ENCODE measurements at places on chromosomes 1 and 21. TPM values are rescaled to one million over a fixed set of nuclear protein-coding genes. Genes with fewer than 3 reads are reported as not detected.

GRCh38 chr1:51989582-51990477 lies 670 bp downstream of the RAB3B start:
- DNase-seq, result no peak

- no peak for DNase-seq
Measured at GRCh38 chr1:113146242-113147072, 73.5 kb downstream of the LRIG2 start.

DNA sequence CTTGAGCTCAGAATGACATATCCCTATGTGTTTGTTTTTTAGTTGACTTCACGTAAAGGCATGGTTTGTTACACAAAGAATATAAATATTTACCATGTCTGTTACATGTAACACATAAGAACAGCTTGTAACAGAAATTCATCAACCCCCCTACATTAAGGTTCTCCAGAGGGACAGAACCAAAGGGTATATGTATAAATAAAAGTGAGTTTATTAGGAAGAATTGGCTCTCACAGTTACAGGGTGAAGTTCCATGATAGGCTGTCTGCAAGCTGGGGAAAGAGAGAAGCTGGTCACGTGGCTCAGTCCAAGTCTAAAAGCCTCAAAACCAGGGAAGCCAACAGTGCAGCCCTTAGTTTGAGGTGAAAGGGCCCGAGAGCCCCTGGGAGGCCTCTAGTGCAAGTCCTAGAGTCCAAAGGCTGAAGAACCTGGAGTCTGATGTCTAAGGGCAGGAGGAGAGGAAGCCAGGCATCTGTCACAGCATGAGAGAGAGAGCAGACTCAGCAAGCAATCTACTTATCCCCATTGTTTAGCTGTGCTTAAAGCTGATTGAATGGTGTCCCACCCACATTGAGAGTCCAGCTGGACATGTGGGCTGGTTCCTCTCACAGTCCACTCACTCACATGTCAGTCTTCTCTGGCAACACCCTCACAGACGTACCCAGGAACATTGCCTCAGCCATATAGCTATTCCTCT lies 15.8 kb downstream of the THRAP3 start:
- DNase-seq, result no peak

The OR2L13 gene
- total RNA-seq, result not detected

DNA sequence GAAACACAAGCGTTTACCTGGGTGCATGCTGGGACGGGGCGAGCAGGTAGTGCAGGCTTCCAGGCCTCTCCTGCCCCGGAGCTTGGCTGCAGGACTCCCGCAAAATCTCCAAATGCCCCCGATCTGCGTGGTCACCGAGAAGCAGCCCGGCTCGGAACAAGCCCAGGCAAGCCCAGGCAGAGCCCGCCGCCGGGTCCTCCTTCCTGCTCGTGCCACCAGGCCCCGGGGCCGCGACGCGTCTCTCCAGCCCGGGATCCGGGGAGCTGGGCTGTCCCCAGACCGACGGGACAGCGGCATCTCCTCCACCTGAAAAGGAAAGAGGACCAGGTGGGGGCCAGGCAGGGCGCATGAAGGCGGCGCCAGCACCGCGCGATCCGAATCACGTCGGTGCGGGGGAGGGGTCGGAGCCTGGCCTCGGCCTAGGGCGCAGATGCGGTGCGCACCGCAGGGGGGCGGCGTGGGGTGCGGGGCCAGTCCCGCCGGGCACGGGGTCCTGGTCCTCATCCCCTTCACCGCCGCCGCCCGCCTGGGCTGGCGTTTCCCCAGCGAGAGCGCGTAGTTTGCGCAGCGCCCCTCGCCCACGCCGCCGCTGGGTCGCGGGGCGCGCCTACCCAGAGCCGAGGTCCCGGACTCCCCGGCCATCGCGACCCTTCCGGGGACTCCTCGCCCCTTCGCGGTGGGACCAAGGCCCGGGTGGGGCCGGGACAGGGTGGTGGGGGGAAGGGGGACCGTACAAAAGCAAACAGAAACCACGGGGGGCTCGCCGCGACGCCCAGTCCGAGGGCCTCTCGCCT lies 52.4 kb upstream of the H6PD start:
- DNase-seq, result no peak

The TRIM63 gene
- 0.14 TPM for total RNA-seq

GRCh38 chr1:204373911-204374310 lies 14.2 kb upstream of the PLEKHA6 start:
- DNase-seq, result no peak

Data from kidney epithelial cell (primary cell).